Neuronal stem cell (in vitro differentiated cells): ENCODE measurements at places on chromosomes 16 and 17.
A peak's percentile ranks its signal among the peaks of the same experiment; 100 is the strongest.

GRCh38 chr16:24270721-24271442, 14.7 kb downstream of the CACNG3 start:
- no peak overlapping the region for H3K4me3 ChIP-seq
- no peak overlapping the region for H3K27ac ChIP-seq

DNA sequence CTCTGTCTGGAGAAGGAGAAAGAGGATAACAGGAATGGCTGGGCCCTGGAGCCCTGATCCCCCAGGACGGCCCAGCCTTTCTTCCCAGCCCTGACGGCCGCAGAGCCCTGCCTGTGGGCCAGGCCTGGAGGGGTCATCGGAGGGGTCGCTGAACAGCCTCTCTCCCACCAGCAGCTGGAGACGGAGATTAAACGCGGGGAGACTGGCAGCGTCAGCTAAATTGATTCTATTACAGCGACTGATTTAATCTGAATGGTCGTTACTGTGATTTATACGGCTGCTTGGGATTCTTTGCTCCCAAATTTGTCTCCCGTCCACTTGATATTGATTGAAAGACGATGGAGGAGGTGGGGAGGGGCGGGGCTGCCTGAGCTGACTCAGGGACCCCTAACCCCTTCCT, 7.1 kb upstream of the CDH15 start:
- H3K4me3 ChIP-seq = no peak overlapping the region
- H3K27me3 ChIP-seq = peaks cover 16% of the 10 kb centered on the region
- peak; percentile 40 for DNase-seq
- peaks cover 10% of the 10 kb centered on the region for H3K4me1 ChIP-seq
- peak overlapping the region; percentile 39 for H3K27ac ChIP-seq
- H3K36me3 ChIP-seq = no peaks in the 10 kb centered on the region

- no peak for DNase-seq
- H3K4me3 ChIP-seq = no peak overlapping the region
- no peak overlapping the region for H3K27ac ChIP-seq
- no peaks in the 10 kb centered on the region for H3K4me1 ChIP-seq
- no peaks in the 10 kb centered on the region for H3K36me3 ChIP-seq
Observed at GRCh38 chr16:63174801-63175200, 1138.6 kb upstream of the CDH8 start.

GRCh38 chr17:48577330-48577945, 712 bp downstream of the HOXB4 start:
- H3K27ac ChIP-seq = no peak overlapping the region
- H3K36me3 ChIP-seq = no peaks in the 10 kb centered on the region
- H3K4me1 ChIP-seq = no peaks in the 10 kb centered on the region
- peaks cover 97% of the 10 kb centered on the region for H3K27me3 ChIP-seq
- no peak for DNase-seq
- no peak overlapping the region for H3K4me3 ChIP-seq

DNA sequence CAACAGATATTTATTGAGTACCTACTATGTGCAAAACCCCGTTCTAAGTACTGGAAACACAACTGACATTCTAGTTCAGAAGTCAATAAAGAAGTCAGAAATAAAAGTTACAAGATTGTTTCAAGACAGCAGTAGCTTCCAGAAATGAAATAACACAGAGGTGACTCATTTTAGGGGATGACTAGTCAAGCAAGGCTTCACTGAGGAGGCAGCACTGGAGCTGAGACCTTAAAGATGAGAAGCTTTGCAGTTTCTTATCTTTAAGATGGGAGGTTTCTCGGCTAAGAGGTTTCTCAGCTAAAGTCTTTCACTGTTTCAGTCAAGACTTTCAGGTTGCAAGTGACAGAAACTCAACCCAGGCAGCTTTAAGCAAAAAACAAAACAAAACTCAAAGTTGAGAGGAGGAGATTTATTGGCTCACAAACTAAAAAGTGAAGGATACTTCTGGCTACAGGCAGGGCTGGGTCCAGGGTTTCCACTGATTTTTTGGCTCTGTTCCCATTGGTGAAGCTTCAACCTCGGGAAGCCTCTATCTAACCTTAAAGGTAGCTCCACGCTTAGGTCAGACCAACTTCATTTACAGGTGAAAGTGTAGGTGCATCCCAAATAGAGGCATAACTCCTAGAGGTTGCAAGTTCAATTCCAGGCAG, 7.4 kb upstream of the MMP2 start:
- H3K27ac ChIP-seq = no peak overlapping the region
- H3K4me1 ChIP-seq = no peaks in the 10 kb centered on the region
- no peak overlapping the region for H3K4me3 ChIP-seq
- H3K27me3 ChIP-seq = peaks cover 13% of the 10 kb centered on the region
- no peak for DNase-seq

DNA sequence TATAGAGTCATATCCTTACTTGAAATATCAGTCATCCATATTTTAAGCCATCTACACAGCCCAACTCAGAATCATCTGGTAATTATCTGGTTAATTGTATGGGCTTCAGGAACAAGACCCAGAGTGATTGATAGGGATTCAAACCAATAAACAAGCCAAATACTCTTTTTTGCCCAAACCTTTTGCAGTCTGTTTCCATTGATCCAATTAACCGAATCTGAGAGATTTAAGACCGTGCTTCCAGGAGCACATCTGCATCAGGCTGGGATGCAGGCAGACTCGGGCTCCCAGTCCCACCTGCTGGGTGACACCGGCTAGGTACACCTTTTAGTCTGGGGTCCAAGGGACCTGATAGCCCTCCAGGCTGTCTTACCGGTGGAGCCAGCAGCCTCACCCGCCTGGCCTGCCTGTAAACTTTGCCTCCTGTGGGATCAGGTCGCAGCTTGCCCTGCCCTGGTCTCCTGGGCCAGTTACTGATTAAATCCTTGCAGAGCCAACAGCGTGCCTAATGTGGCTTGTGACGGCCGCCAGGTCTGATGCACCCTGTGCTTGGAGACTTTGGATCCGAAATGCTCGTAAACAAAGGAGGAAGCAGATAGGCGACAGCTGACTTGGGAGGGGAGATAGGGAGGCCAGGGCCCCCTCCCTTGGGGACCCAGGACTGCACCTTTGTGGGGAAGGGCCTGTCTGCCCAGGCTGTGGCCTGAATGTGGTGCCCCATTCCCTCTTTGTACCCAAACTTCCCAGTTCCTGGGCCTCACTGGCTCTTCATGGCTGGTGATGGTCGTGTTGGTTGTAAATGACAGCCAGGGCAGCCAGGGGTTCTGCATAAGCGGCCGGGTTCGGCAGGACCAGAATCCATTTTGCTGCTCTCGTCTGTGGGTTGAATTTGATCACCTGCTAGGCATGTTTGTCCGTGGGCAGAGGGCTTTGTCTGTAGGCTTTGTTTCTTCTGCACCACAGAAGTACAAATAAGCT, 3.8 kb downstream of the CMIP start:
- H3K36me3 ChIP-seq = no peaks in the 10 kb centered on the region
- peaks cover 4% of the 10 kb centered on the region for H3K27me3 ChIP-seq
- H3K4me1 ChIP-seq = peaks cover 18% of the 10 kb centered on the region
- no peak for DNase-seq

GRCh38 chr17:53696286-53696685, 126.4 kb upstream of the KIF2B start:
- no peaks in the 10 kb centered on the region for H3K36me3 ChIP-seq
- no peak for DNase-seq
- H3K27me3 ChIP-seq = no peaks in the 10 kb centered on the region
- no peaks in the 10 kb centered on the region for H3K4me1 ChIP-seq
- no peak overlapping the region for H3K4me3 ChIP-seq
- no peak overlapping the region for H3K27ac ChIP-seq

DNA sequence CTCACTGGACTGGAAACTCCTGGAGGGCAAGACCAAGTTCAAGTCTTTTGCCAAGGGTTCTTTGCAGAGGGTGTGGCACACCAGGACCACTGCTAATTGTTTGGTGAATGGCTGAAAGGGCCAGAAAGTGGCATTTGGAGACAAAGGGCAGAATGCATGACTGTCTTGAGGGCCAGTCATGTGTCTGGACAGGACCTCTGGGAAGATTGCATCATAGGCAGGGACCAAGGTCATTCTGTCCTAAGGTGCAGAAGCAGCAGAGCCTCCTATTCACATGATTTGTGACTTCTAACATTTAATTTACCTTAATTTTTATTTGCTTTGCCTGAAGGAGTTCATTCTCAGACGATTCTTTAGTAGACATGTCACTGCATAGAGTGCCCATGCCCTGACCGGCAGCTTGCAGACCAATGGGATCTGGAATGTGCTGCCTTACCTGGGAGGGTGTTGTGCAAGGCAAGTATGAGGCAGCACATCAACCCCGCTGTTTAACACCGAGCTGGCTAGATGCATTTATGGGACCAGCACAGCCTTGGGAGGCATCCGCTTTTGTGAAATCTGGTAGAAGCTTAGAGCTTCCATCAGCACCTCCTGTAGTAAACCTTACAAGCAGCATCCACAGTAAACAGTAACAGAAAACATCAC, 62.3 kb upstream of the MAF start:
- no peaks in the 10 kb centered on the region for H3K36me3 ChIP-seq
- DNase-seq = no peak

- H3K4me3 ChIP-seq = no peak overlapping the region
- H3K27me3 ChIP-seq = peaks cover 2% of the 10 kb centered on the region
- peaks cover 4% of the 10 kb centered on the region for H3K4me1 ChIP-seq
- no peaks in the 10 kb centered on the region for H3K36me3 ChIP-seq
Observed at GRCh38 chr17:16906680-16907079, 65.2 kb downstream of the TNFRSF13B start.

- no peak overlapping the region for H3K4me3 ChIP-seq
- no peaks in the 10 kb centered on the region for H3K4me1 ChIP-seq
Observed at GRCh38 chr17:34374457-34374856, 11.4 kb upstream of the CCL1 start.

DNA sequence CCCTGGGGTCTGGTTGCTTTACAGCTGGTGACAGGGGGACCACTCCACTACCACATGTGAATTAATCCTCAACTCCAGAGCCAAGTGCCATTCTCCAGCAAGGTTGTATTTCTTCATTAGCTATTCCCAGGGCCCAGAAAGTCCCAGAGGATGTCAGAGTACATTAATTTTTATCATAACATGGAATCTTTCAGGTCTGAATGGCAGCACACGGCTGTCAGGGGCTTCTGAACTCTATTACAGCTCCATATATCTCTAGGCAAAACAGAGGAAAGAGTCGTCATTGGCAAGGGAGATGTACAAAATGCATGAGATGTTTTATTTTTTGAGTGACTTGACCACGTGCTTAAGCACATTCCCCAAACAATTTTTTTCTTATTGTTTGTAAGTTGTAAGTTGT, 303.4 kb downstream of the WWOX start:
- H3K36me3 ChIP-seq = no peaks in the 10 kb centered on the region
- no peaks in the 10 kb centered on the region for H3K27me3 ChIP-seq
- H3K4me3 ChIP-seq = no peak overlapping the region
- no peak for DNase-seq

DNA sequence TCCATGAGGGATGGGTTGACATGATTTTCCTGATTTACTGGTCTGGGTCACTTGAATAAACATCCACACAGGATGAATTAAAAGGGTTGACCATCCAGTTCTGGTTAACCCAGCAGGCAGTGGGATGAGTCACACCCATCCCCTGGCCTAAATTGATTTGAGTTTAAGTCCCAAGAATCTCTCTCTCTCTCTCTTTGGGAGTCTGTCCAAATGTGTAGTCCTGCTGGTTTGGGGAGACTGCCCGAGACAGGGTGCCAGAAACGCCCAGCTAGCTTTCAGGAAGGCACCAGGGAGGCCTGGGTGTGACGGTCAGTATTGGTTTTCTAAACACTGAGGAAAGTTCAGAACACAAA, 38.8 kb downstream of the SCPEP1 start:
- peaks cover 4% of the 10 kb centered on the region for H3K4me1 ChIP-seq
- H3K4me3 ChIP-seq = no peak overlapping the region
- DNase-seq = no peak
- no peaks in the 10 kb centered on the region for H3K36me3 ChIP-seq
- no peak overlapping the region for H3K27ac ChIP-seq

DNA sequence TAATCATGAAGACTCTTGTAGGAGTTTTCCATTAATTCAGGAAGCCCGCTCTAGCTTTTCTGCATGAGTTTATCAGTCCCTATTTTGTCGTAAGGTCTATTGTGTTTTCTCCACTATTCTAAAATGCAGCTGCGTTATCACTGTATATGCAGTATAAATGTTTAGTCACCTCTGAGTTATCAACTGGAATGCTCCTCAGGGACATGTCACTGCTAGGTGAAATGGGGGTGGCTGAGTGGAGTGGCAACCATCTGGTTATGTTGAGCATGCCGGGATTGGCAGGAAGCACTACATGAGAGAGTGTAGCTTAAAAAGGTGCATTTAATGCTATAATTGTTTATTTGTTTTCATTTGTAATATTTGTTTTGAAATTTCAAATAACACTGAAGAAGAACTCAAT, 285.2 kb upstream of the ELAC2 start:
- no peaks in the 10 kb centered on the region for H3K4me1 ChIP-seq
- no peaks in the 10 kb centered on the region for H3K27me3 ChIP-seq
- no peaks in the 10 kb centered on the region for H3K36me3 ChIP-seq
- no peak for DNase-seq
- H3K27ac ChIP-seq = no peak overlapping the region

DNA sequence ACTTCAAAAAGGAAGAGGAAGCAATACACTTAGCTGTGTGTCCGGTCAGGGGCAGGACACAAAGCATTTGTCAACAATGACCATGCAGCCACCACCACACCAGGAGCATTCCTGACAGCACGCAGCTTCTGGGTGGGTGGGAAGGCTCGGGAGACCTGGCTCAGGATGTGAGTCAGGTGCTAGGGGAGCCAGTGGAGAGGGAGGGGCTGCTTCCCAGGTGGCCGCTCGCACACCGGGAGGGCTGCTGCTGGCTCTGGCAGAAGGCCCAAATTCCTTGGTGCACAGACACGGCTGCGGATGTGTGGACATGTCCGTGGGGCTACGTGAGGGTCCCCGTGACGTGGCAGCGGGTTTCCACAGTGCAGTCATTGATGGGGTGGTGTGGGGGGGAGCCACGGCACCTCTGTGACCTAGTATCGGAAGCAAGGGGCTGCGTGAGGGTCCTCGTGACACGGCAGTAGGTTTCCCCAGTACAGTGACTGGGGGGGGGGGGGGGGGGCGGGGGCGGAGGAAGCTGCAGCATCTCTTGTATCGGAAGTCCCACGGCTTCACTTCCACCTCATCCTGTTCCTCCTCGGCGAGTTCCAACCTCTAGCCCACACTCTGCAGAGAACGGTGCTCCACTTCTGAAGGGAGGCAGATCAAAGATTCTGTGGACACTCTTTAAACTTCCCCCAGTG, 112.8 kb downstream of the ZNF778 start:
- peaks cover 32% of the 10 kb centered on the region for H3K4me1 ChIP-seq
- peaks cover 10% of the 10 kb centered on the region for H3K36me3 ChIP-seq
- no peak for DNase-seq
- no peak overlapping the region for H3K27ac ChIP-seq
- H3K4me3 ChIP-seq = no peak overlapping the region
- no peaks in the 10 kb centered on the region for H3K27me3 ChIP-seq

DNA sequence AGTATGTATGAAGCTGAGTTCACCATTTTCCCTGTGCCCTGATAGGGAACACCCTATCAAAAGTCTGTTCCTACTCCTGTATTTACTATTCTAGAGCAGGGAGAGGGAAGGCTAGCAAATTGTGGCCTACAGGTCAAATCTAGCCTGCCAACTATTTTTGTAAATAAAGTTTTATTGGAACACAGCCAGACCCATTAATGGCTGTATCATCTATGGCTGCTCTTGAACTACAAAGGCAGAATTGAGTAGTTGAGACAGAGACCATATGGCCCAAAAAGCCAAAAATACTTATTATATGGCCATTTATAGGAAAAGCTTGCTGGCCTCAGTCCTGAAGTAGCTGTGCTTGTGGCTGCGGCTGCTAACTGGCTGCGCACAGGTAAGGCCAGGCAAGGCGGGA, 4.3 kb upstream of the ALDOC start:
- H3K27me3 ChIP-seq = no peaks in the 10 kb centered on the region
- no peak overlapping the region for H3K27ac ChIP-seq
- peaks cover 2% of the 10 kb centered on the region for H3K4me1 ChIP-seq
